ENCODE measurements at places on chromosomes 7 and 10.

DNA sequence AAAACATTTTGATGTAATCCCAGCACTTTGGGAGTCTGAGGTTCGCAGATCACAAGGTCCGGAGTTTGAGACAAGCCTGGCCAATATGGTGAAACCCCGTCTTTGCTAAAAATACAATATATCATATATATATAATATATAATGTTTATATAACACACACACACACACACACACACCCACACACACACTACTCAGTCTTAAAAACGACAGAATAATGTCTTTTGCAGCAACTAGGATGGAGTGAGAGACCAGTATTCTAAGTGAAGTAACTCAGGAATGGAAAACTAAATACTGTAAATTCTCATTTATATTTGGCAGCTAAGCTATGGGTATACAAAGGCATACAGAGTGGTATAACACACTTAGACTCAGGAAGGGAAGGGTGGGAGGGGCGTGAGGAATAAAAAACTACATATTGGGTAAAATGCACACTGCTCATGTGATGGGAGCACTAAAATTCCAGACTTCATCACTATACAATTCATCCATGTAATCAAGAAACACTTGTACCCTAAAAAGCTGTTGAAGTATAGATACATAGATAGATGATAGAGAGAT, 231.2 kb upstream of the SEMA3A start:
- no peak for DNase-seq

GRCh38 chr10:89959433-89960110, 258.2 kb downstream of the KIF20B start:
- DNase-seq, result no peak

DNA sequence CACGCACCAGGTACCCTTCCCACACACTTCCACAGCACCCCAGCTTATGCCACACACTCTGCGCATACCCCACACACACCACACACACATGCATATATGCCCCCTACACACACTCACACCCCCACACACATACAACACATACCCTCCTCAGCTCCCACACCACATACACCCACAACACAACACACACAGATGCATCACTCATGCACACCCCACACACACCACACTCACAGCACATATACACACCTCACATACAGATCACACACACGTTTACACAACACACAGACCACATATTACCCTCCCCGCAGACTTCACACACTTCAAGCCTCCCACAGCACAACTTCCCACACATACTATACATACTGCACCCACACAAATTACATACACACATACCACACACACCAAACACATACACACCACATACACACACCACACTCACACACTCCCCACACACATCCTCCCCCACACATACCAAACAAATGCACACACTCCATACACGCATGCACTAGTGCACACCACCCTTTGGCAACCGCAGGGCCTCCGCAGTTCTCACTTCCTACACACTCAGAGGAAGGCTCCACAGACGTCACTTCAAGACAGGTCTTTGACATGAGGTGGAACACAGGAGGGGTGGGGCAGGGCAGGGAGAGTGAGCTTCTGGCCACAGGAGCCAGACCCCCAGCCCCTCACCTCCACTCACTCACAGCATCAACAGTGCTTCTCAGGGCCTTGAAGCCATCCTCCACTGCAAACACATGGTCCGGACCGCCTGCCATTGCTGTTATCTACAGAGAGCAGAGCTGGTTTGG, 18.5 kb upstream of the ANTXRL start:
- DNase-seq, result peak; percentile 39

DNA sequence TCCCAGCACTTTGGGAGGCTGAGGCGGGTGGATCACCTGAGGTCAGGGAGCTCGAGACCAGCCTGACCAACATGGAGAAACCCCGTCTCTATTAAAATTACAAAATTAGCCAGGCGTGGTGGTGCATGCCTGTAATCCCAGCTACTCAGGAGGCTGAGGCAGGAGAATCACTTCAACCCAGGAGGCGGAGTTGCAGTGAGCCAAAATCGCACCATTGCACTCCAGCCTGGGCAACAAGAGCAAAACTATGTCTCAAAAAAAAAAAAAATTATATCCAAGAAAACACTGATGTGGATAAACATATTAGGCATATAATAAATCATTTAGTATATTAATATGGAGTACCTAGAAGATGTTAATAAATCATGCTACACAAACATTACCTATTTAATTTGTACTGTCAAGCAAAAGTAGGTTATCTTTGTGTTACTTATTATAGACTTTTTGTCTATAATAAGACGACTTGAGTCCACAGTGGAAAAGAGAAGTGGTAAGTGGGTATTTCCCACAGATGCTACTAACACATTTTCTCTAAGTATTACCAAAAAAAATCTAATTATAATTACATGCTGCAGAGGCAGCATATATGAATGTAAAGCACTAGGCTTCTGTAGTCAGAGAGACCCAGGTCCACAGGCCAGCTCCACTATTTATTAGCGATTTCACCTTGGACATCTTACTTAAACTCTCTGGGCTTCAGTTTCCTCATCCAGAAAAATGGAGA, 34.5 kb downstream of the DNMBP start:
- no peak for DNase-seq

- DNase-seq, result no peak
These were observed 102.0 kb downstream of the PKD1L1 start for GRCh38 chr7:47846138-47846836.

DNA sequence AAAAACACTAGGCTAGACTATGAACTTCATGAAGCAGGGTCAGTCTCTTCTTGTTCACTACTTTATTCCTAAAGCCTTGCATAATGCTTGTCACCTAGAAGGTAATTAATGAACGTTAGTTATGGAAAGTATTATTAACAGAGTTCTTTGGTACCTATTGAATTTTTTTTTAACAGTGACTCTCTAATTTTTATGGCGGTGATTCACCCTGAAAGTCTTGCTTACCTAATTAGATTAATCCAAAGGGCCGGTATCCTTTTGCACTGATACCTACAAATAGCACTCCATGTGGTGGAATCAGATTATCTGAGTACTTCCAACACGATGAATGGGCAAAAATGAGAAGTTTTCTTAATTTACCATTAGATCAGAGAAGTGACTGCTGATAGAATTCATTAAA, 31.7 kb downstream of the STAM start:
- DNase-seq, result no peak

DNA sequence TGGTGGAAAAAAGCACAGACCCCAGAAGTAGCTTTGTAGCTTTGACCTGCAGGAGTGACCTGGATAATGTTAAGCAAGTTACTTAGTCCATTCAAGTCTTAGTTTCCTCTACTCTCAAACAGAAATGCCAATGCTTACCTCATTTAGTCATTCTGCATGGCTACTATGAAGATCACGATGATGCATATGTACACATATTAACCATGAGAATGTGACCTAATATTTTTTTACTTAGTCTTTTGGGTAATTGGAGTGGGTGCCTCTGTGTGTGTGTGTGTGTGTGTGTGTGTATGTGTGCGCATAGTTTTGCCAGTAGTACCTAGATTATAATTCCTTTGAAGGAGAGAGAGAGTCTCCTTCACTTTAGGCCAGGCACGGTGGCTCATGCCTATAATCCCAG, 95.8 kb downstream of the NRP1 start:
- DNase-seq, result no peak

GRCh38 chr10:33143160-33143728, 185.2 kb upstream of the ITGB1 start:
- DNase-seq, result peak; percentile 33

DNA sequence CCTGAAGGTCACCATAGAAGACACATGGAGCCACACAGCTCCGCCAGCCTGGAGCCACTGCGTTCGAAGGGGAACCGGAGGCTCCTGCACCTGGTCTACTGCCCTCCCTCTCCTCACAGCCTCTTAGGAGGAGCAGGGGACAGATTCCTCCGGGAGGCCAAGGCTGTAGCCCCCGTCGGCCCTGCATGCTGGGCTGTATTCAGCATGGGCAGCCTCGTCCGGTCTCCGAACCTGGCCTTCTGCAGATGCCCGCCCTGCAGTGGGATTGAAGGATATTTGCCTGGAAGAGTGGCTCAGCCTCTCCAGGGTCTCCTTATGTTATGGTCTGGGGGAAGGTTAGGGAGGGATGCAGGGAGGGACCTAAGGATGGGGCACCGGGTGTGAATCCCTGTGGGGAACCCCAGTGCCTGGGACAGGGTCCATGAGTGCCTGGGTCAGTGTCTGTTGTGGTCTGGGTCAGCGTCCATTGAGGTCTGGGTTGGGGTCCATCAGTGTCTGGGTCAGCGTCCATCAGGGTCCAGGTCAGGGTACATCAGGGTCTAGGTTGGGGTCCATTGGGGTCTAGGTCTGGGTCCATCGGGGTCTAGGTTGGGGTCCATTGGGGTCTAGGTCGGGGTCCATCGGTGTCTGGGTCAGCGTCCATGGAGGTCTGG, 13.0 kb upstream of the SCART1 start:
- DNase-seq, result no peak

- no peak for DNase-seq
These were observed 1.8 kb downstream of the PNLIPRP3 start for GRCh38 chr10:116429288-116429977.

DNA sequence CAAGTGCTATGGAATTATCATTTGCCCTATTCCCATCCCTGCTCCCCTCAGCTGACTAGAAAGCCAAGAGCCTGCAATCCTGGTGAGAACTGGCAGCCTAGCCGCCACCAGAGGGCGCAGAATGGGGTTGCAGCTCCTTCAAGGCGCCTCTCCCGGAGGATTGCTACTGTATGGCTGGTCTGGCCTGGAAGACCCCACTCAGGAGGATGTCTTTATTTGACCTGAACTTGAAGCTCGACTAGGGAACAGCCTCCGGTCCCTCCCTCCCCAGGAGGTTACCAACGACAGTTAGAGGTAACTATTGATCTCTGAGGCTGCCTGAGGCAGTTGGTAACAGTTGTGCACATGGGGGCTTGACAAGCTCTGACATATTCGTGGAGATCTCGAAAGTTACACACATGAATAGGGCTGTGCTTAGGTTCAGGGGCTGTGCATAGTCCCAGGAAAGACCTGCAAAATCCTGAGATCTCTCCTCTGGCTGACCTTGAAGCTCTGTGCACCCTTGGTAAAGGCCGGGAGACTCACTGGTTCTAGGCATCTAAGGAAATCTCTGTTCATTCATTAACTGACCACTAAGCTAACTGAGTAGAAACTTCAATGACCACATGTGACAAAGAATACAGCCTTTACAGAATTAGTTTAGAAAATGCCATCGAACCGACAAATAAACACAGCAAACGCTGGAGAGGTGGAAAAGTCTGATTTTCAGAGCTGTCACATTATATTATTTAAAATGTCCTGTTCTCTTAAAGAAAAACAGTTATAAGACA, 65.7 kb downstream of the TSPAN12 start:
- peak; percentile 20 for DNase-seq

- no peak for DNase-seq
These were observed 80.4 kb downstream of the GPR26 start for GRCh38 chr10:123746520-123746919.

DNA sequence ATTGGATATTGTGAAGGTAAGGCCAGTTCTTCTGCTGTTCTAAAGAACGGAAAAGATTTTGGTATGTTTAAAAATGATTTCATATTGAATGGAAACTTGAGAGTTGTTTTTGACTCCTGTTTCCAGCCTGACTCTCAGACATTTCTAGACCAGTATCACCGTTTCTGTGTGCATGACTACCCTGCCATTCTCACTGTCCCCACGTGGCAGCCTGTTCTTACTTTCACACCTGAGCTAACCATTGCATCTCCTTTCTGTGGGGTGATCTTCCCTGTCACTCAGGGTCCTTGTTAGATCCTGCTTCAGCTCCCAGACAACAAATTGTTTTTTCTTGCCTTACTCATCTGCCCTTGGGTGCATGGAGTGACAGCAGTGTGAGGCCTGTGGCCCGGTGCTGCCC, 38.9 kb downstream of the GLRX3 start:
- DNase-seq, result no peak

- no peak for DNase-seq
These were observed 3.8 kb downstream of the PTER start for GRCh38 chr10:16440396-16441133.

DNA sequence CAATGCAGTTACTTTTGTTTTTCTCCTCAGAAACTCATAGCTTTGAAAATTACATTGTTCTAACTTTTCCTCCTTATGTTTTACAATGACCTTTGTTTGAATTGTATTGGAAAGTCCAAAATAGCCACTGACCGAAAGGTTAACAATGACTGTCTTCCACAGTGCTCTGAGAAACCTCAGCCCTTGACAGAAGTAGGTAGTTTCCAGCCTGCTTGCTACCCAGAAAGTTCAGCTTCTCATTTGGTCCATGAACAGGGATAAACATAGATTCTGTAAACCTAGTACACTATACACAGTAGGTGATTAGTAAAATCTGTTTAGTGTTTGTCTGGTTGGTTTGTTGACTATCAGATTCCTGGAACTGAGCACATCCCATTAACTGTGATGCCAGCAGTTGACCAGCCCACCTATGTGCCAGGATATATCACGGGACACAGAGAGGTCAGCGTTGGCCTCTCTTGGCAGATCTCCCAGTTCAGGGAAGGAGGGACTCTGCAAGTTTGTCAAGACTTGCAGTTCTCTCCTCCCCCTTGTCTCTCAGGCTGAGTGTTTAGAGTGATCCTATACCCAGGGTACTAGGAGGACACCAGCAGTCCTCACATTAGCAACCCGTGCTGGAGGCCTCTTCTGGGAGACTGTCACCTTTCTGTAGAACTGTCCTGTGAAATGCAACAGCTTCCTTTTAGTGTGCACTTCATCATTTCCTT, 297.6 kb downstream of the ARHGAP12 start:
- DNase-seq, result no peak

DNA sequence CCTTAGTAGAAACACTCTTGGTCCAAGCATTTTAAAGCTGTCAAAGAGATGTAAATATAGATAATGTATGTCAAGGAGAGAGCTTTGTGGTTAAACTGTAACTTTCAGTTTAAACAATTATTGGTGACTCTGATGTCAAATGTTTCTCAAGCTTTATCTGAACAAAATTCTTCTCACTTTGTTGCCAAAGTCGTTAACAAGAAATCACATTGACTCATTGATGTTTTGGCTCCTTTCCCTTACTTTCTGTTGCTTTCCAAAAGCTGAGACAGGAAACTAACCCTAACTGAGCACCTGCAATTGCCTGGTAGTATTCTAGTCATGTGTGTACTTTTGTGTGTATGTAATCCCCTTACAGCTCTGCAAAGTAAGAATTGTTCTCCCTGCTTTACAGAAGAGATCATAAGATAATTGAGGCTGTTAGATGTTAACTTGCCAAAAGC, 108.5 kb downstream of the CFTR start:
- no peak for DNase-seq

DNA sequence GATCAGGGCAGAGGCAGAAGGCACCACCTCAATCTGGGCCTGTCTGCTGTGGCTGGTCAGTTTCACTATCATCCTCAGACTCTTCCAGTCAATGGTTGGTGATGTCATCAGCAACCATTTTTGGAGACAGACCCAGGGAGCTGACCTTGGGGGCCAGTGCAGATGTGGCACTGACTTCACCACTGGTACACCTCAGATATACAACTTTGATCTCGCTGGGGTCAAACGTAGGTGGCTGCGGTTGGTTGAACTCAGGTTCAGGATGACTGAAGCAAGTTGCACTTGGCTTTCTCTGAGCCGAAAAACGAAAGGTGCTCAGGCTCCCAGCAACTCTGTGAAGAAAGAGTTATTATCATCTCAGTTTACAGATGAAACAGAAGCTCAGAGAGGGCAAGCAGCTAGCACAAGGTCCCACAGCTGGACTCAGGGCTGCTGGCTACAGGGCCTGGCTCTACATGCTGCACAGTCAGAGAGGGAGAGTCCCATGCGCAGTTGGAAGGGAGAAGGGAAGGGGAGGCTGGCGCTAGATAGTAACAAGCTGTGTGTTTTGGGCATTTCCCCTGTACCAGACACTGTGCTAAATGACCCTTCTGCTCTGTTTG, 27.2 kb downstream of the ANKRD16 start:
- no peak for DNase-seq

GRCh38 chr10:30557884-30558283, 71.7 kb downstream of the LYZL2 start:
- no peak for DNase-seq

GRCh38 chr10:78458983-78459638, 425.4 kb downstream of the RPS24 start:
- no peak for DNase-seq

All from activated T-helper 1 cell treated with anti-CD3 and anti-CD28 coated beads, Interleukin-2, amount 50 U/mL, for 16 hours (primary cell).